OCI-LY7 (cell line): ENCODE measurements at places on chromosomes 12 and 14. TPM values are rescaled to one million over a fixed set of nuclear protein-coding genes. Genes with fewer than 3 reads are reported as not detected.

DNA sequence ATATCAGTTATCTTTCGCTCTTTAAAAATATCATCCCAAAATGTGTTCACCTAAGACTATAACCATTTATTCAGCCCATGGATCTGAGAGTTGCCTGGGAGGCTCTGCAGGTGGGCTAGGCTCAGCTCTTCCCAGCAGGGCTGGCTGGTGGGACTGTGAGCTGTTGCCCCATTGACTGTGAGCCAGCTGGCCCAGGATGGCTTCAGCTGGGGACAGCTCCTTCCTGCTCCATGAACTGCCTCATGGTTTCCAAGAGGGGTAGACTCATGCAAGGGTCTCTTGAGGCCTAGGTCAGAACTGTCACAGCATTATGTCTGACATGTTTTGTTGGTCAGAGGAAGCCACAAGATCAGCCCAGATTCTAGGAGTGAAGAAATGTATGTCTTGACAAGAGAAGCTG is 114.1 kb upstream of the E2F7 start:
- DNase-seq: no peak

- DNase-seq: no peak
Observed at GRCh38 chr14:89807151-89807550, 147.4 kb downstream of the EFCAB11 start.

DNA sequence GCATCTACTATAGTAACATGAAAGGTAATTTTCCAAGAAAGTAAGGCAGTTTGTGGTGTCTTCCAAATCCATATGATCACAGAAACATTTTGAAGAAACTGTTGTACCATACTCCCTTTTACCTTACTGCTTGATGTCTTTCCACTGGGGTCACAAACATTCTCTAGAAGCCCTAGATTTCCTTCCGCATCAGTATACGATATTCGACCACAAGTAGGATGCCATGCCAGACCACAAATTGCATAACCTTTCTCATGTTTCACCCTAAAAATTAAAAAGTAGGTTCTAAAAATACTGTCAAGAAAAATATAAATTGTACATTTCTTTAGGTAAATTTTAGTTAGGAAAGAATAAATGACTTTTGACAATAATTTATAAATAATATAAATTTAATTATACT is 26.5 kb downstream of the WDHD1 start:
- DNase-seq: no peak

DNA sequence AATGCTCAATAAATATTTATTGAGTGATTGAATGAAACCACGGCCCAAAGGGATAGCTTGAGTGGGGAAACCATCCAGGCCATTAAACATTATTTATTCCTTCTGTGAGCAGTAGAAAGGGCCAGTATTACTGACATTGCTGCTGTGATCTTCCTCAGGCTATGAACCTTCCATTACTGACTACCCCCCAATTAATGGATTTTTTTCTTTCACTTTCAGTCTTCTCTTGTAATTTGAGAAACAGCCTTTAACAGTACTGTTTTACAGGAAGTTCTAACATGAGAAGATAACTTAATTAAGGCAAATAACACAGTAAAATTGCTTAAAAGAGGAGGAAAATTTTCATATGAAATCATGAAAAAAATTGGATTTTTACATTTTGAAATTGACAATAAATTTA is 629.5 kb downstream of the TRHDE start:
- no peak for DNase-seq

DNA sequence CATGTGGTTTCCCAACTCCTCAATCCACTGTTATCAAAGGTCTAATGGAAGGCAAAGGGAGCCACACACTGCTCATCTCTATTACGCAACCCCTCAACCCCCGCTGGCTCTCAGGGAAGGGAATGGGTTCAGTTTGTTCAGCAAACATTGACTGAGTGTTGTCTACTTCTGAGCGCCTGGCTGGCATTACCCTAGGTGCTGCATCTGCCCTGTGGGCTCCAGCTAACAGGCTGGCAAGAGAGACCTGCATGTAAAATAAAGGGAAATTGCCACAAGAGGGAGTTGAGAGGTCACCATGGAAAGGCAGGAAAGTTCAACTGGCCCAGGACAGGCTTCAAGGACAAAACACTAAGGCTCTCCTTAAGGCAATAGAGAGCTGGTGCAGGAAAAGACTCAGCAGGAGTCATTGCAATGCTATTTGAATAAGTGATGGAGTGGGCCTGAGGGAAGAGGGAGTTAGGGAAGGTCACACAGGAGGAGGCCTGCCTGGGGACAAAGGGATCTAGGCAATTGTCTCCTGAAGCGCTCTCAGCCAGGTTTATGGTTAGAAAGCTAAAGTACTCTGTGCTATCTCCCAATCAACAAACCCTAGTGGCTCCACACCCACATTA is 5.5 kb upstream of the ZNF740 start:
- peak; percentile 38 for DNase-seq

DNA sequence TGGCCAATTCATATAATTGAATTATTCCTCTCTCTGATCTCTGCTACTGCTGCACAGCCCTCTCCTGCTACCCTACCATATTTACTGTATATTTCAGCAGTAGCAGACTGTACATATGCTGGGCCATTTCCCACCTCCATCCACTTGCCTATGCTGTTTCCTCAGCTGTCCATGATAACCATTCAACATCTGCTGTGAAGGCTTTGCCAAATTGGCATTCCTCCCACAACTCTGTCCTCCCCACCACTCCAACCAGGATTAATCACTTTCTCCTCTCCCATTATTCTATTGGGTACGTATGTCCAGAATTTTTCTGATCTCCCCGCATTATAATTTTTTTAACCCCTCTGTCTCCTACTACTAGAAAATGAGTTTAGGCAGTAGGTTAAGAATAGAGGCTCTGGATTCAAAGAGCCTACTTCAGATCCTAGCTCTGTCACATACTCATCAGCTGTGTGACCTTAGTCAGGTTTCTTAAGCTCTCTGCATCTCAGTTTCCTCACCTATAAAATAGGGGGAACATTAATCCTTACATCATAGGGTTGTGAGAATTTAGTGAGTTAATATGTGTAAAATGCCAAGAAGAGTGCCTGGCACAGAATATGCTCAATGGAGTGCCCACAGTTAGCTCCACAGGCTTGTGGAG is 123.3 kb downstream of the KICS2 start:
- DNase-seq: no peak

DNA sequence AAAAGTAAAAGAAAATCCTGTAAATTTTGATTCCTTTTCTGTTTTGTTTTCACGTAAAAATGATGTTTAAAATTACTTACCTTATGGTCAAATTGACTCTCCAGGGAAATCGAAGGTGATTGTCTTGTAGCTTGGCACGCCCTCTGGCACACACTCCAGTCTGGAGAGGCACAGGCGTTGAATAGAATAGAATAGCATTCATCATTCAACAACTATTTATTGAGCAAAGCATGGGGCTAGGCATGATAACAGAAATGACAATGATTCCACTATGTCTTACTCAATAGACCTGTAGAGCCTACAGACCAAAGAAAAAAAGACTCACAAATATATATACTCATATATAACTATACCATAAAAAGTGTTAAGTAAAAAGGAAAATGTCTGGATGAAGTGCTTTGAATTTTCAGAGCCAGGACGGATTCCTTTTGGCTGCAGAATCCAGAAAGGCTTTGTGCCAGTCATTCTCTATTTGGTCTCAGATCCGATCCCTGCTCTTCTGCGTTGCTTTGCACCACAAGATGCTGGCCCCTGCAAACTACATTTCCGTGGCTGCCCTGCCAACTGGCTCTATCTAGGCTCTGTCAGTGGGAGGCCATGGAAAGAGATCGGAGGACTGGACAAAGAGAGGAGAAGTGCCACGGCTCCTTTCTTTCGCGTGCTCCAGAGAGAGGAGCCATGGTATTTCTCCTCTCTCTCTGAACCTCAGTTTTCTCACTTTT is 231.8 kb downstream of the CRADD start:
- DNase-seq: no peak

GRCh38 chr12:107369679-107370078 is 276.3 kb upstream of the CRY1 start:
- DNase-seq: no peak

- DNase-seq: no peak
Observed at GRCh38 chr12:127077262-127078045, 1189.5 kb upstream of the TMEM132C start.

DNA sequence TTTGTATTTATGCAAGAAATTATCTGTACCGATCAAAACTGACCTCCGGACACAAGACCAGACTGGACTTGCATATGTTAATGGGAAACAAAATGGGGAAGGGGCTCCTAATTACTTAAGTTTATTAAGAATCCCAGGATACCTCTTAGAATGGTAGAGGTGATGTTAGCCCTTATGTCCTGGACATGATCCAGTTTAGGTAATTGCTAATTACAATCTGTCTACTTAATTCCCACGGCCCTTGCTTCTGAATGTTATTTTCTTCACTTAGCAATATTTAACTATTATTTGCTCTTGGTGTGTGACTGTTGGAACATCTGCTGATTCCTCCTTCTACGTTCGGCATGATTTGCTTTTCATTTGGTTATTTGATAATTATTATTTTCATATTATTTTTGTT is 644.0 kb downstream of the DIO2 start:
- DNase-seq: no peak

GRCh38 chr14:103925316-103925715 is 2.9 kb upstream of the TDRD9 start:
- peak; percentile 26 for DNase-seq

GRCh38 chr14:29846339-29847055 is 81.2 kb downstream of the PRKD1 start:
- DNase-seq: no peak

GRCh38 chr14:67487937-67488893 is at the start of gene TMEM229B:
TSS of gene TMEM229B (minus strand) at chr14:67488721. CDS start at chr14:67473923, 14,798 bp downstream.
- peak; percentile 95 for DNase-seq

DNA sequence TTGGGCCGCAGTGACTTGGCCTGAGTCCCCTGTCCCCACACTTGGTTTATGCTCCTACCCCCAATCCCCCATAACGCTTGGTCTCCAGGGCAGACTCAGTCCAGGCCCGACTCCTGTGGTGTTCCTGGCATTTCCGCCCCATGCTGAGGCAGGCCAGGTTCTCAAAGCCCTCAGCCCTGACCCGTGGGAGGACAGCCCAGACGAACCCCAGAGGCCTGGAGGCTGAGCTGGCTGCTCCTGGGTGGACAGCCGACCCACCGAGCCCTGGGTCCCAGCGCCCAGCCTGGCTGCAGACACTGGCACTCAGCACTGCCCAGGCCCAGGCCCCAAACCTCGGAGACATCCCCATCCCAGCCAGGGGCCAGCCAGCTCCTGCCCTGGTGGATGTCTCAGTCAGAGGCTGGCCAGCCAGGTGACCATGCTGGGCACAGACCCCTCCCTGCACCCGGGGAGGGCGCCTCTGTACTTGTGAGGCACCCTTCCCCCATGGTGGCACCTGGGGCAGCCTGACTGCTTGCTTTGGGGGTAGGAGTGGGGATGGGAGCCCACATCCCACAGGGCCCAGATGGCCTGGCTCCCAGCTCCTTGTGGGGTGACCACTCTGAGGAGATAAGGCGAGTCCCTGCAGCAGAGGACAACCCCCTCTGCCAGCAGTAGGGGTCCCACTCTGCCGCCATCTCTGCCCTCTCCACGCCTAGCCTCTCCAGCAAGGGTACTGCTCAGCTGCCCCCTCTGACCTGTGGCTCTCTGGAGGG is 1.4 kb downstream of the PLD4 start:
- DNase-seq: peak; percentile 14

GRCh38 chr12:22014783-22015144 is 31.3 kb upstream of the CMAS start:
- no peak for DNase-seq

GRCh38 chr14:39984323-39984722 is 552.1 kb upstream of the FBXO33 start:
- DNase-seq: no peak

GRCh38 chr12:68001486-68002466 is 12.5 kb downstream of the IFNG-AS1 start:
- peak; percentile 59 for DNase-seq

DNA sequence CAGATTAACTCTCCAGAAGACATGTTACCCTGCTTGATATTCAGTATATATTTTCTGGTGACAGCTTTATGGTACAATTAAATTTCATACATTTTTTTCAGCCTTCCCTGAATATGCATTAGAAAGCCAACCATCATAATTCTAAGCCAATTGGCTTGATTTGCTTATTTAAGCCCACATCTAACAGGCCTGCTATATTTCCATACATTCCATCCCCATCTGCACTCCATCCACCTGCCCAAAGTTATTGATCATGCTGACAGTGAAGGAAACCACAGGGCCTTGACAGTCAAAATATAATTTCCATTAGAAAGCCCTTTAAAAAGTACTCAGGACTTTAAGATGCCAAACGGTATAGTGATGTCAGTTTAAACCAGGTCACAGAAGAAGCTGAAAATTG is 164.3 kb downstream of the GXYLT1 start:
- DNase-seq: no peak

DNA sequence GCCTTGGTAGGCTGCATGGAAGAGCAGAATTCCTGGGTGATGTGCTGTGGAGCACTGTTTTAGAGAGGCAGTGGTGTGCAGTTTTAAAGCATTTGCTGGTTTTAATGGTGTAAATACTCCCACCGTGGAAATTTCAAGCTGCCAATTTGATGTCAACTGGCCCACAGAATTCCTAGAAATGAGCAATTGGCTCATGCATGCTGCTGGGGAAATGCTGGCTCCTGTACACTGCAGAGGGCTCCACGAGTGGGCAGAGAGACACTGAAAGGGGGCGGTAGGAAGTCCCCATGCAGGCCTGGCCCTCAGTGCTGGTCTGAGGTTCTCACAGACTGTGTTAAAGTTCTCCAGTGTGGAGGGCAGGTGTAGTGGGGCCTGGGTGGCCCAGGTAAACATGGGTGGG is 99.4 kb upstream of the NTF3 start:
- DNase-seq: no peak

- no peak for DNase-seq
Observed at GRCh38 chr14:33120966-33121365, 182.3 kb downstream of the NPAS3 start.

DNA sequence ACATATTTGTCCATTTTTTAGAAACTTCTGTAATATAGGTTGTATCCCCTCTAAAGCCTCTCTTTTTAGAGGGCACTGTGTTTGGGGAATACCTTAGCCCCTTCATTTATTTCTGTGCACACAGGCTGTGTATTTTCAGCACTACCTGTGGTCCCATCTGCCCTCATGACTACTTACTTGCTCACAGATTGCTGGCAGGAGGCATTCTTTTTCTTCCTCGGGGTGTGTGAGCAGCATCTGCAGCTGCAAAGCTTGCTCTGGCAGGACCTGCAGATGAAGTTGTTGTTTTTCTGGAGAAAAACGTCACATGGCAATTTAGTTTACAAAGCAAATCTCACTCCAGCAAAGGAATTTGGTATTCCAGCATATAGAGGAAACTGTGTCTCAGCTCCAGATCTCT is 24.3 kb downstream of the ANG start:
- no peak for DNase-seq

GRCh38 chr12:123083661-123084571 is 67.0 kb downstream of the PITPNM2 start:
- peak; percentile 58 for DNase-seq

- DNase-seq: peak; percentile 53
Observed at GRCh38 chr12:75977952-75978671, 53.5 kb downstream of the PHLDA1 start.

RD3L gene
- total RNA-seq: not detected in 2 replicates

C14orf39 gene
- not detected in 2 replicates for total RNA-seq

CKAP4 gene
- 31.9 and 40.5 TPM in 2 replicates for total RNA-seq

ART4 gene
- total RNA-seq: not detected in 2 replicates

NDRG2 gene
- total RNA-seq: not detected in 2 replicates

CCDC184 gene
- total RNA-seq: not detected in 2 replicates

RILPL2 gene
- 5.5 and 6.8 TPM in 2 replicates for total RNA-seq

HOTAIR gene
- 3.6 and 5.3 TPM in 2 replicates for total RNA-seq

GPRC5D gene
- not detected in 2 replicates for total RNA-seq

OASL gene
- 0.25 TPM in 1 of 2 replicates, not detected in the other for total RNA-seq

NUAK1 gene
- not detected in 2 replicates for total RNA-seq

IFT81 gene
- total RNA-seq: 8.4 and 9.8 TPM in 2 replicates
